Naive thymus-derived CD8-positive, alpha-beta T cell (primary cell): ENCODE measurements at places on chromosomes 6 and 20.

- no peaks in the 10 kb centered on the region for H3K36me3 ChIP-seq
- DNase-seq: no peak
- H3K4me3 ChIP-seq: no peak overlapping the region
- H3K27ac ChIP-seq: no peak overlapping the region
- no peaks in the 10 kb centered on the region for H3K4me1 ChIP-seq
- peaks cover 34% of the 10 kb centered on the region for H3K27me3 ChIP-seq
These were observed 29.1 kb upstream of the APCDD1L start for GRCh38 chr20:58544286-58544685.

- H3K4me3 ChIP-seq: peak overlapping the region; percentile 94
- peak; percentile 88 for DNase-seq
- H3K36me3 ChIP-seq: no peaks in the 10 kb centered on the region
These were observed 81.9 kb upstream of the E2F3 start for GRCh38 chr6:20319520-20320357.

DNA sequence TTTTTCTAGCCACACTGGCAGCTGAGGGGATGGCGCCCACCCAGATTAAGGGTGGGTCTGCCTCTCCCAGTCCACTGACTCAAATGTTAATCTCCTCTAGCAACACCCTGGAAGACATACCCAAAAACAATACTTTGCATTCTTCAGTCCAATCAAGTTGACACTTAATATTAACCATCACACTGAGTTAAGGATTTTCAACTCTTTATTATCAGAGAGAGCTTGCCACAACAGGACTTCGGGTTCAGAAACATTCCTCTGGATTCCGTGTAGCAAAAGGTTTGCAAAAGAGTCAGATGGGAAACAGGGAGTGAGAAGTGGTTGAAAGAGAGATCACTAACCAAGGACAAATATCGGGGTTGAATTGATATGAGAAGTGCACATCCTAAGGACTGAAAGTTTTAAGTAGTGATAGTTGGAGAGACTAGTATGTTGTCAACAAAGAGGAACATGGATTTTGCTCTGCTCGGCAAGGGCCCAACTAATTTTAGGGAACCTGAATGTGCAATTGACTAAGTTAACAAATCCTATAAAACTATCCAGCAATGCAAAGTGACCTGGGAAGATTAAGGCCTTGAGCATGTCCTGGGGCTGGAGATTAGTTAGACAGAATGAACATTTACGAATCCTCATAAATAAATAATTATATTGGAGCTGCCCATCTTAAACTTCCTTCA is 137.0 kb upstream of the TENT5A start:
- H3K36me3 ChIP-seq: no peaks in the 10 kb centered on the region
- H3K4me3 ChIP-seq: no peak overlapping the region
- H3K4me1 ChIP-seq: no peaks in the 10 kb centered on the region
- DNase-seq: no peak
- no peak overlapping the region for H3K27ac ChIP-seq

DNA sequence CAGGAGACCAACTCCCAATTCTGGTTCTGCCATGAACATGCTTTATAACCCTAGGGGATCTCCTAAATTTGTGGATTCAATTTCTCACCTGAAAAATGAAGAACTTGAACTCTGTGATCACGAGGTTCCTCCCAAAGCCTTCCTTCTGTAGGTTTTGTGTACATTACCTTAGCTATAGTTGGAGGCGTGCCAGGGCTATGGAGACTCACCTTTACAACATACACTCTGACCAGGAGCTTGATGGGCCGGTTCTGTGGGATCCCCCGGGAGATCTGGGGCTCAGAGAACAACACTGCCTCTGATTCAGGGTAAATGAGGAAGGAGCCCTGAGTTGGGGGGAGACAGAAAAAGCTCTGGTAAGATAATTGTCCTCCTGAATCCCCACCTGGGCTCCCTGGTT is 34.1 kb downstream of the ERGIC3 start:
- no peaks in the 10 kb centered on the region for H3K27me3 ChIP-seq
- no peaks in the 10 kb centered on the region for H3K4me1 ChIP-seq
- no peak for DNase-seq

- H3K27ac ChIP-seq: no peak overlapping the region
- no peaks in the 10 kb centered on the region for H3K36me3 ChIP-seq
- H3K4me3 ChIP-seq: no peak overlapping the region
- H3K4me1 ChIP-seq: peaks cover 4% of the 10 kb centered on the region
- no peaks in the 10 kb centered on the region for H3K27me3 ChIP-seq
These were observed 14.1 kb downstream of the NINL start for GRCh38 chr20:25571240-25571639.

GRCh38 chr20:13142143-13142542 is 78.9 kb upstream of the ISM1 start:
- no peak overlapping the region for H3K4me3 ChIP-seq
- DNase-seq: no peak
- no peaks in the 10 kb centered on the region for H3K36me3 ChIP-seq
- H3K27ac ChIP-seq: no peak overlapping the region

- no peak for DNase-seq
- H3K36me3 ChIP-seq: no peaks in the 10 kb centered on the region
- H3K4me1 ChIP-seq: peaks cover 24% of the 10 kb centered on the region
- H3K27me3 ChIP-seq: no peaks in the 10 kb centered on the region
- H3K4me3 ChIP-seq: peak overlapping the region; percentile 89
These were observed 50.1 kb upstream of the ARMC2 start for GRCh38 chr6:108797951-108798669.

- peaks cover 56% of the 10 kb centered on the region for H3K4me1 ChIP-seq
- H3K36me3 ChIP-seq: no peaks in the 10 kb centered on the region
- peak within 1 kb of the TSS; percentile 95 for H3K27ac ChIP-seq
- peak; percentile 94 for DNase-seq
These were observed at the start of gene ENPP4 for GRCh38 chr6:46129629-46130511. ENPP4 (plus strand) TSS chr6:46129989; CDS start chr6:46139584, 9,595 bp downstream.

GRCh38 chr6:95417856-95418255 is 159.5 kb upstream of the MANEA start:
- H3K27me3 ChIP-seq: no peaks in the 10 kb centered on the region
- H3K4me1 ChIP-seq: no peaks in the 10 kb centered on the region
- H3K36me3 ChIP-seq: no peaks in the 10 kb centered on the region
- H3K27ac ChIP-seq: no peak overlapping the region
- DNase-seq: no peak

DNA sequence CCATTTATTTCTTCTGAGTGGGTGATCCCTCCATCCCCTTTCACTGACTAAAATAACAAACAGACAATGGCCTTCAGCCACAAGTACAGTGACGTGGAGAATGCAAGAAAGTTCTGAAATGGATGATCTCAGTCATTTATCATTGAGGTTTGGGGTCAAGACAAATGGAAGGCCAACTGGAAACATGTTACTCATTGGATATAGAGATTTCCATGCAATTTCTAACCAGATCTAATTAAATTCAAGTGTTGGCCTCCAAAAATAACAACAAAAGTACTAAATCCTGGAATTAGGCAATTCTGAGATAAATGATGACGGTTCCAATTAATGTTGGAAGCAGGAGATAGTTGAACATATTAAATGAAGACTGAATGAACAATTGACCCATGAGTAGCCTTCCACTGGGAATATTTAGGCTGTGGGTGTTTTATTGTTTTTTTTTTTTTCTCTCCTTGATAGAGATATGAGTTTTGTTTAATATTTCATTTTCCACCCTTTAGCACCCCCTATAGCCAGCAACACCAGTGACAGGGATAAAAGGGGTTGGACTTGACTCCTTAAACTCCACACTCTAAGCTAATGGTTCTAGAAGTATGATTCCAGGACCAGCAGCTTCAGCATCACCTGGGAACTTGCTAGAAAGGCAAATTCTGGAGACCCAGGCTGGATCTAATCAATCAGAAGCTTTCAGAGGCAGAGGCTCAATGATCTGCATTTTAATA is 112.8 kb downstream of the BCAS1 start:
- H3K4me1 ChIP-seq: peaks cover 4% of the 10 kb centered on the region
- H3K27me3 ChIP-seq: peaks cover 2% of the 10 kb centered on the region
- H3K4me3 ChIP-seq: no peak overlapping the region
- H3K27ac ChIP-seq: no peak overlapping the region

DNA sequence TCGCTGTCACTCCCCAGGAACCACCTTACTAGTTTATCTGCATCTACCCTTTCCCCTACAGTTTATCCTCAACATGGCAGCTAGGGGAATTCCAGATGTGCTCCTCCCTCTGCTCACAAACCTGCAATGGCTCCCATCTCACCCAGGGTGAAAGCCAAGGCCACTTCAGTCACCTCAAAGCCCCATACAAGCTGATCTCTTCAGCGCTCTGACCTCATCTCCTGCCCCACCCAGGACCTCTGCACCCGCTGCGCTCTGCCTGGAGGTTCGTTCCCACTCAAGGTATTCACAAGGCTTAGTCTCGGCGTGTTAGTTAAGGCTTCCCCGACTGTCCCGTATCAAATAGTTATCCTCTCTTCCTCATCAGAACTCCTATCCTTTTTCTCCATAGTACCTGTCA is 28.6 kb upstream of the SPDEF start:
- no peaks in the 10 kb centered on the region for H3K27me3 ChIP-seq
- no peaks in the 10 kb centered on the region for H3K36me3 ChIP-seq
- peaks cover 15% of the 10 kb centered on the region for H3K4me1 ChIP-seq
- peak overlapping the region; percentile 31 for H3K27ac ChIP-seq

DNA sequence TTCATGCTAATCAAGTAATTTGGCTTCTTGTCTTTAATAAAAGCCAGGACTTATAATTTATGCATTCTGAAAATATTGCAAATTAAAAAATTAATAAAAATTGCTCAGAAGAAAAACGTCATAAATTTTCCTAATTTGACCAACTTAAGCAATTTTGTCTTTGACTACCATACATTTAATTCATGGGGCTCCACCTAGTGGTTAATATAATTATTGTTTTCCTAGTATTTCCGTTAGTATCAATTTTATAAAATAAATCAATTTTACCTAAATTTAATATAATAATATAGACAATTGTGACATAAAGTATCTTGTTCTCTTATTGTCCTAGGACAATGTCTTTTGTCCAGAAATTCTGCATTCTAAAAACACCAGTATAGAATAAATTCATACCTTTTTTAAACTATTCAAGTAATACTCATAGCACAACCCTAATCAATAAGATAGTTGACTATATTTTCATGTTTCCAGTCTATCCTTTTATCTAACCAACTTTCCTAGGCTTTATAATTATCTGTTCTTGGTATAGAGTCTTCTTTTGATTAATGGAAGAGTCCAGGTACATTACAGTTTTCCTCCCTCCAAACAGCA is 319.9 kb downstream of the TRDN start:
- H3K36me3 ChIP-seq: no peaks in the 10 kb centered on the region
- no peak overlapping the region for H3K4me3 ChIP-seq
- no peak for DNase-seq
- no peak overlapping the region for H3K27ac ChIP-seq
- H3K4me1 ChIP-seq: no peaks in the 10 kb centered on the region

DNA sequence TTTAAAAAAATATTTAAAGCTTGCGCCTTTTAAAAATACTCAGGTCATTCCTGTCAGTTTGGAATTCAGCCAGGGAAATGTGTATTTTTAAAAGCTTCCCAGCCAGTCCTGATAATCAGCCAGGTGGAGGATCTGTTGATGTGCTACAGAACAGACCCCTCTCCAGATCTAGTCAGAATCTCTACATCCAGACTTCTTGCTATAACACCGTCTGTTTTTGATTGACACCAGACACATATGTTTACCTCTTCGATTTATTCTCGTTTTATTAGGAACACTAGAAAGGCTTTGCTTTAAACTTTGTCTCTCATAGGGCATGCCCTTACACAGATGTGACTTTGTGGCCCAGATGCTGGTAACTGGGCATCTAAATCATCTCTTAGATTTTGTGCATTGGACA is 11.7 kb downstream of the PARD6B start:
- peaks cover 20% of the 10 kb centered on the region for H3K4me1 ChIP-seq
- no peak overlapping the region for H3K4me3 ChIP-seq
- no peak overlapping the region for H3K27ac ChIP-seq

DNA sequence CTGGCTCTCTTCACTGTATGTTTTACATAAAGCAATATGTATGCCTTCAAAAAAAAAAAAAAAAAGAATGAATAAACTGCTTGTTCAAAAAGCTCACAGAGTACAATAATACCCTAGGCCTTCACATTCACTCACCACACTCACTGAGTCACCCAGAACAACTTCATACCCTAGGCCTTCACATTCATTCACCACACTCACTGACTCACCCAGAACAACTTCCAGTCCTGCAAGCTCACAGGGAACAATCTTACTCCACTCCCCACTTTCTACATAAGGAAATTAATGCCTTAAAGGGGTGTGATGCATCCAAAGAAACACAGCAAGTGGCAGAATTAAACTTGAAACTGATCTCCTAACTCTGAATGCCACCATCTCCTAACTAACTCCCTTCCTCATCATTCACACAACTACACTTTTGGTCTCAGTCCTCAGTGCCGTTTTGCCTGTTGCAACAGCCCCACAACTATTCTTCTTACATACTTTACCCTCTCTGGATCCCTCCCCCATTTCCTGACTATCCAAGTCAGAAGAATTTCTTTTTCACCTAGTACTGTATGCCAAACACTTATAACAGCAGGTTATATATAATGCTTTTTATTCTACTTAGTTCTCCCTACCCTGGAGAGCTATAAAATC is 34.2 kb downstream of the NHSL1 start:
- H3K4me1 ChIP-seq: no peaks in the 10 kb centered on the region
- DNase-seq: no peak
- no peak overlapping the region for H3K27ac ChIP-seq
- no peaks in the 10 kb centered on the region for H3K36me3 ChIP-seq

DNA sequence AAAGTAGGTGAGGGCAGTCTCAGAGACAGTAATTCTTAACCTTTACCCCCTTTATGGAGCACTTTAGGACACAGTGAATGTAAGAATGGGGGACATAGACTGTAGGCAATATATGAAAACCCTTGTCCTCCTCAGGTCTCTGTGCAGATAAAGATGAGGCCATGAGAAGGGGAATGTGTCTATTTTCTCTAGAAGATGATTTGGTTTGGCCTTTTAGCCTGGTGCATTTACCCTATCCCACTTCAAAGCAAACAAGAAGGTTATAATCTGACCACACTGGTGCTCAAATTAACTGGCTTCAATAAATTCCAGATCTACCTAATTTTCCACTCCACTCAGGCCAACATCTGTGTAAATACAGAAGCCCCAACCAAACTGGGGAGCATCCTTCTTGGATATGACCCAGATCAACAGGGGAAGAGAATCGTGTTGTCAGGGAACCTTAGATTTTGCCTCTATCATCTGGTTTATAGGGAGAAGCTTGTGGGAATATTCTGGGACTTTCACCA is 42.4 kb downstream of the RIPOR2 start:
- peak overlapping the region; percentile 90 for H3K27ac ChIP-seq
- DNase-seq: no peak
- peaks cover 93% of the 10 kb centered on the region for H3K4me1 ChIP-seq
- H3K27me3 ChIP-seq: no peaks in the 10 kb centered on the region
- H3K4me3 ChIP-seq: peak overlapping the region; percentile 61
